ENCODE measurements at places on chromosomes 5 and 9.

- DNase-seq, result no peak
These were observed 35.9 kb downstream of the ANKRD31 start for GRCh38 chr5:75200776-75201175.

GRCh38 chr9:91776409-91777291 is 173.4 kb downstream of the ROR2 start:
- no peak for DNase-seq

DNA sequence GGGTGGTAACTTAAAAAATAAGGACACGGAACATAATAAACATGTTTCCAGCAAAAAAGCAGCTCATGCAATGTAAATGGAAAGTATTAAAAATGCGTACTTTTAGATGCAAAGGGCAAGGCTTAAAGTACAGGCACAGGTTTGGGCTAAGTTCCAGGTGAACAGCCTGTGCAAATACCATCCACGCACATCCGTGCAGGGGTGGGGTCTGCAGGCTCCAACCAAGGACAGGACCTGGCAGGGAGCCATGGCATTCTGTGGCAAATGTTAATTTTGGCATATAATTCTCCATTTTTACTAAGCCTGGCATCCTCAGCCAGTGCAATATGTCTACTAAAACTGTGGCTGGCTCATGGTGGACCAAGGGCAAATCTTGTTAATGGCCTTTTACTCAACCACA is 365.8 kb upstream of the DAP start:
- DNase-seq, result no peak

GRCh38 chr9:134239939-134240338 is 75.6 kb upstream of the RNU6ATAC start:
- DNase-seq, result no peak

DNA sequence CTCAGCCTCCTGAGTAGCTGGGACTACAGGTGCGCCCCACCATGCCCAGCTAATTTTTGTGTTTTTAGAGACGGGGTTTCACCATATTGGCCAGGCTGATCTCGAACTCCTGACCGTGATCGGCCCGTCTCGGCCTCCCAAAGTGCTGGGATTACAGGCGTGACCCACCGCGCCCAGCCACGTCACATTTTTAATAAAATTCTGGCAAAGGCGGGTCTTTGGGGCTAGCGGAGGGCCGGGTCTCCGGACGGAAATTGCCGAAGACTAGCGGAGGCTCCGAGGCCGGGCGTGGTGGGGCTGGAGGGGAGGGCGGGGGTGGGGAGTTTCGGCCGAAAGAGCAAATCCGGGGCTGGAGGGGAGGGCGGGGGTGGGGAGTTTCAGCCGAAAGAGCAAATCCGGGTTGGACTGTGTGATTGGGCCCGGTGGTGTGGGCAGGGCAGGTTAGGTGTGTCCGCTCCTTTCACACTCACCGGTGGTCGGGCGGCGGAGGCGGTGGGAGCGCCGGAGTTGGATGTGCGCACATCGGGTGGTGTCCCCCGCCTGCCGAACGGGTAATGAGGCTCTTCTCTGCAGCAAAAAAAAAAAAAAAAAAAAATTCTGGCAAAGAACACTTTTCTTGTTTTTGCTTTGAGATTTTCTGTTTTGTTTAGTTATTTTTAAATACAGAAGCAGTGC is 27.1 kb downstream of the RUFY1 start:
- no peak for DNase-seq

- DNase-seq, result no peak
These were observed 349.9 kb downstream of the PIK3R1 start for GRCh38 chr5:68565427-68565826.

GRCh38 chr5:100634937-100635534 is 99.9 kb downstream of the FAM174A start:
- no peak for DNase-seq

- no peak for DNase-seq
These were observed 56.6 kb upstream of the IFNK start for GRCh38 chr9:27467486-27467885.

GRCh38 chr9:99870126-99870525 is 36.3 kb upstream of the STX17 start:
- DNase-seq, result no peak

- DNase-seq, result no peak
These were observed 5.8 kb downstream of the GCNT4 start for GRCh38 chr5:75046366-75047142.

DNA sequence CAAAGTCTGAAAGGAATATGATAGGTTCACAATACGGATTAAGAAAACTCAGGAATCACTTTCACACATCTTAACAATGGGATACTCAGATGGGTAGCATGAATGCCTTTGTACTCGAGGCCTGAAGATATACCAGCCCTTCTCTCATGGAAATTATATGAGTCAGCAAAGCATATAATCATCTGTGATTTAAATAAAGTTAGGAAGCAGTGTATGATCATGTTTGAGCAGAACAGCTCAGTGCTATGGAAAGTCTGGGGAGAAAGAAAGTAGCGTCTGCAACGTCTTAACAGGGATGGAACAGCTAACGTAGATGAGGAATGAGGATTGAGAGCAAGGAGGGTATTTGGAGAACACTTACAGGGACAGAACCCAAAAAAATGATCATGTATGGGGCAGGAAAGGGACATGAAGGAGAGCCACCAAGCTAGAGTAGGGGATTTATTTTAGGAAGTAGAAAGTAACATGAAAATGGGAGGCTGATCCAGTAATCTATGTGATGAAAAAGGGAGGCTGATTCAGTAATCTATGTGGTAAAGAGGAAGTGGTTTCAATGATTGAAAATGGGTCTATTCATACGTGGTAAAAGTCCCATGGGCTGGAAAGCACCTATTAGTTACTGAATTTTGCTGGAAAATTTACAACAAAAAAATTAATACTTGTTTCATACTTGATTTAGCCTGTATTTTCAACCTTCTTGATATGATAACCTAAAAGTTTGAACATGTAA is 85.9 kb downstream of the GNA14 start:
- DNase-seq, result no peak

GRCh38 chr5:1747803-1748085 is 51.9 kb downstream of the MRPL36 start:
- no peak for DNase-seq

DNA sequence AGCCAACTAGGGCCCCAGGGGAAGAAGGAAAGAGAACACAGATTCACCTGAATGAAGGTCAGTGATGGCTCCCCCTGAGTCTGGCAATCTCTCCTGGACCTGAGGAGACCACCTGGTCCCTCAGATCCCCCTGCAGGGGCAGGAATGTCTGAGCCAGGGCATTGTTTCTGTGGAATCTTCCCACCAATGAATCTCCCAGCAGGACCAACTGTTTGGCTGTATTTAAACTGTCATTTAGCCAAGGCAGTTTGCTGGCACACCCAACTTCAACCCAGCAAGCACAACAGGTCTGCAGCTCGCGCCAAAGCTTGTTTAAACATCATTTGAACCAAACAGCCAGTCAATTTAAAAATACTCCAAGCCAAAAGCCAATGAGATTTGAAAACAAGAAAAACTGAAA is 92.6 kb downstream of the SH3TC2 start:
- no peak for DNase-seq

DNA sequence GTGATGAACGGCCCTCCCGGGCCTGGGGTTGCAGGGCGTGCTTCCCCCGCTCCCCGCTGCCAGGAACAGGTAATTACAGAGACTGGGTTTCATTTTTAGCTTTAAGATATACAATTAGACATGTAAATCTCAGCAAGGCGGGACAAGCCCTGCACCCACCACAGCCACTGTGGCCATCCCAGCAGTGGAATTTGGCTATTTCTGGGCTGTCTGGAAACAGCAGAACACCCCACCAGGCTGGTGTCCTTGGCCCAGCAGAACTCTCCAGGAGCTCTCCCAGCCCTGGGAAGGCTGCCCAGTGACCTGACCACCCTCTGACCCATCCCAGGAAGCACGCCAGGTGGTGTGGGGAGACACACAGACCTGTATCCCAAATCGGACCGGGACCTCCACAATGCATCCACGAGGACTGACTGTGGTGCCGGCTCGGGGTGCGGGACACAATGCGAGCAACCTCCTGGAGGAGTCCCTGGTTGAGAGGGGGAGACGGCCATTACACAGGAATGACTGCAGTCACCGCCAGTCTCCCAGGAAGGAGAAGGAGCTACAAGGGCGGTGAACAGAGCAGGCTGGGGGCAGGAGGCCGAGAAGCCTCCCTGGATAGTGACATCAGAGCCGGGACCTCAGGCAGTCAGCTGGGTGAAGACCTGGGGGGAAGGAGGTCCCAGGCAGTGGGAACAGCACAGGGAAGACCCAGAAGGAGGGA is 17.3 kb downstream of the EEIG1 start:
- DNase-seq, result no peak

DNA sequence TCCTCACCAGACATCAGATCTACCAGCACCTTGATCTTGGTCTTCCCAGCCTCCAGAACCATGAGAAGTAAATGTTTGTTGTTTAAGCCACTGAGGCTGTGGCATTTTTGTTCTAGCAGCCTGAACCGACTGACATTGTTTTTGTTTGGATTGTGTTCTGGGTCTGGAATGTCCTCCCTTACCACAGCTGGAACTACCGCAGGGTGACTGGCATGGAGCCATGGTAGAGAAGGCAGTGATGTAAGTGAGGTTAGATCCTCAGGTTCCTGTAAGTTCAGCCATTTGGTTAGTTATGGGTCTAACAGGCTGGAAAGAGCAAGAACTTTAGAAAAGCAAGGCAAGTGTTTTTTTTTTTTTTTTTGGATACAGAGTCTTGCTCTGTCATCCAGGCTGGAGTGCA is 209.3 kb downstream of the DAB2IP start:
- DNase-seq, result no peak

GRCh38 chr9:89363921-89364665 is 45.8 kb downstream of the SECISBP2 start:
- no peak for DNase-seq

DNA sequence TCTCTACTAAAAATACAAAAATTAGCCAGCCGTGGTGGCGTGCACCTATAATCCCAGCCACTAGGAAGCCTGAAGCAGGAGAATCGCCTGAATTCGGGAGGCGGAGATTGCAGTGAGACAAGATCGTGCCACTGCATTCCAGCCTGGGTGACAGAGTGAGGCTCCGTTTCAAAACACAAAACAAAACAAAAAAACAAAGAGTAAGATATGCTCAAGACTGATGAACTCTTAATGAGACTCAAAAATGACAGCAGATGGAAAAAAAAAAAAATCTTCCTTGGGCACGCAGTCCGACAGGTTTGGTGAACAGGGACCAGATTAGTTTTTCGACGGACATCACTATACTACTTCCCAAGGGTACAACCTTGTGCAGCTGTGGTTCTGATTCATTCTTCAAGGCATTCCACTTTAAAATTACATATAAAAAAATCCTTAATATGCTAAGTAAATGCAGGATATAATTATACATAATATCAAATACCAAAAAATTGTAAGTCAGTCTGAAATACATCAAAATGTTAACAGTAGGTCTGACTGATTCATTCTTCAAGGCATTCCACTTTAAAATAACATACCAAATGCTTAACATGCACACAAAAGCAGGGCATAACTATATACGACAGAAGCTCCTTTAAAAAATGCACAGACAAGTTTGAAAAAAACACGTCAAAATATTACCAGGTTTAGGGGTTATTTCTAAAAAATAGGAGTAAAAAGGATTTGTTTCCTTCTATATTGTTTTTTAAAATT is 12.3 kb downstream of the PSIP1 start:
- no peak for DNase-seq

DNA sequence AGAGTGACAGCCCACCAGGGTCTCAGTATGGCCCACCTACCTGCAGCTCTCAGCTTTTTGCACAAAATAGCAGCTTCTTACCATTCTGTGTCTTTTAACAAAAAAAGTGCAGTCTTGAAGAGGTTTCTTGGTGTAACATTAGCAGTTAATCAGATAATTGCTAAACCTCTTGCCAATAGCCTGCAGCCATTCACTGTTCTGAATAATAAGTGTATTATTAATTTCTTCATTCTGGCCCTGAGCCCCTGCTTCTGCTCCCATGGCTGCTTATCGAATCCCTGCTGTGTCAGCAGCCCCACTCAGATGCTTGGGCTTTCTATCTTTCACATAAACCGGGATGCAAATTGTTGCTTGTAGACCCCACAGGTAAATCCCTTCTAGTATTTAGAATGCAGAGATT is 485.9 kb downstream of the CAAP1 start:
- DNase-seq, result no peak

DNA sequence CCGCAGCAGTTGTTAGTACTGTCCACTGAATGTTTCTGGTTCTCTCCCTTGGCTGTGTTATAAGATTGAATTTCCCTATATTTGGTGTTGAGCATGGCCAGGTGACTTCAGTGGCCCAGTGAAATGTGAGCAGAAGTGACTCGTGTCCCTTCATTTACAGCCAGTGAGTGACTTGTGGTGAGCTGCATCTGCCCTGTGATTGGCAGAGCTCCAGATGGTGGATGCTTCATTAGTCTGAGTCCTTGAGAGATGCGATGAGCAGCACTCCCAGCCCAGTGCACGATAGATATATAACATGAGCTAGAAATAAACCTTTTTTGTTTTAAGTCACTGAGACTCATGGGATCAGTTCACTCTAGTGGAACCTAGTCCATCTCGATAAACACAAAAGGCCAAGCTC is 19.3 kb downstream of the PCSK5 start:
- DNase-seq, result no peak

- no peak for DNase-seq
These were observed 301.0 kb downstream of the RASEF start for GRCh38 chr9:82761956-82762355.

- DNase-seq, result no peak
These were observed 13.2 kb downstream of the TICAM2 start for GRCh38 chr5:115589043-115589442.

DNA sequence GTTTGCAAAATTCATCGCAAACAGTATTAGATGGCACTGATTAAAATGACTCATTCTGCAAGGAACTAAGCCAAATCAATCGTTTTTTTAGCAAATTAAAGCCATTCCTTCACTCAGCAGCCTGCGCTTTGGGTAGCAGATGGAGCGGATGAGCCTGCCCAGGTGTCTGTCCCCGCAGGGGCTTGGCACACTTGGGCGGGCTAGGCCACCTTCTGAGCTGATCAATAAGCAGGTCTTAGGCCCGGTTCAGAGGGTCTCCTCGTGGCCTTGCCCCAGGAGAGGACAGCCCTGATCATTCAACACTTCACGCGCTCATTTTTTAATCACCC is 78.0 kb upstream of the FCN1 start:
- DNase-seq, result no peak

DNA sequence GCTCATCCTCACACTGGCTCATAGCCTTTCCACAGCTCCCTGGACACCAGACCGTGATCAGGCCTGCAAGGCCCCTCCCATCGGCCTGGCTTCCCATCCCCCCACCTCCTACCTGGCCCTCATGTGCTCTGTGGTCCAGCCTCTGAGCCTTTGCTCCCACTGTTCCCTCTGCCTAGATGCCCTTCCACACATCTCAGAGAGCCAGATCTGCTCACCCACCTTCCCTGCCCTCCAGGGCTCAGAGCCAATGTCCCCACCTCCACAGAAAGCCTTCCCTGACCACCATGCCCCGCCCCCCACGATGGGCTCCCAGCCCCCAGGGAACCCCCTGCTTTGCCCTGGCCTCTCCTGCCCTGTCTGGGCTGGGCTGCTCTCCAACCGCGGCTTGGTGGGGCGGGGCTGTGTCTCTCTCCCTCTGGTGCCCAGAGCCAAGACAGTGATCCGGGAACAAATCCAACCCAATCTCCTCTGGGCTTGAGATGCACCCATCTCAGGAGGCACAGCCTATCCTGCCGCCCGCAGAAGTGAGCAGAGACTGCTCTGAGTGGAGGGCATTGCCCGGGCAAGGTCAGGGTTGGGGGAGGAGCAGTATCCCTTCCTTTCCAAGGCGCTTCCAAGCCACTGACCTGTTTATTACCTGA is 1.6 kb downstream of the NINJ1 start:
- no peak for DNase-seq

Measured in SIG-M5 (cell line).